ENCODE measurements at places on chromosomes 6 and 20.

- peak; percentile 79 for DNase-seq
Measured at GRCh38 chr6:43509984-43510826, at the start of gene LRRC73. TSS of gene LRRC73 (minus strand) at chr6:43510346. CDS start at chr6:43509785, 561 bp downstream.

- DNase-seq, result no peak
Measured at GRCh38 chr20:38246357-38247165, 14.0 kb downstream of the KIAA1755 start.

DNA sequence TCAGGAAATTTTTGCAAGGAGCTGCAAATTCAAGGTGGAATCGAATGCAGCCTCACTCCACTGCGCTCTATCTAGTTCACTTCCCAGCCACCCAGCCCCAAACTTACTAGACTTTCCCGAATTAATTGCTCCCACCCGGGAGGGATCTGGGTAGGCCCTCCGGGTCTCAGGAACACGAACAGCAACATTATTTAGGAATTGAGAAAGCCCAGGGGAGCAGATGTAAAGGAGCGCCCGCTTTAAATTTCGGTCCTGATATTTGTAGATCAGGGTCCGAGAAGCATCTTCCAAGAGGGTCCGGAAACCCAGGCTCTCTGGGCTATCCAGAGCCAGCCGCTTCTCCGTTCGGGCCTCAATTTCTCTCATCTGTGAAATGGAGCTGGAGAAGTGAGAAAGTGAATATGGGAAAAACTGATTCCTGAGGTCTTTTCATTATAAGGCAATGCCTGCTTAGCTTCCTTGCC, 490 bp upstream of the ID1 start:
- no peak for DNase-seq

DNA sequence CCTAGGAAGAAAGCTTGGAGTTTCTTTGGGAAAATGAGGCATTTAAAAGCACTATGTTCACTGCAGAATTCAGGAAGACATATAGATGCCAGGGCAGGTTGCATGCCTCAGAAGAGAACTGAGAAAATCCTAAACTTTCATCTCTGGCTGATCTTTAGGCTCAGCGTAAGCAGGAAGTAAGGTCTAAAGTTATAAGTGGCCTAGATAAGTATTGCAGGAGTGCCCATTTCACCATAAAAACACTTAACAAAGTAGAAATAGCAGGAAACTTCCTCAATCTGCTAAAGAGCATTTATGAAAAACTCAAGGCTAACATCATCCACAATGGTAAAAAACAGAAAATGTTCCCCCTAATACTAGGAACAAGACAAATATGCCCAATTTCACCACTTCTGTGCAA, 320.3 kb downstream of the BMP2 start:
- DNase-seq, result no peak

- DNase-seq, result peak; percentile 19
Measured at GRCh38 chr20:49132995-49133478, 55.1 kb downstream of the STAU1 start.

- DNase-seq, result no peak
Measured at GRCh38 chr20:22966787-22967464, 68.2 kb upstream of the SSTR4 start.

DNA sequence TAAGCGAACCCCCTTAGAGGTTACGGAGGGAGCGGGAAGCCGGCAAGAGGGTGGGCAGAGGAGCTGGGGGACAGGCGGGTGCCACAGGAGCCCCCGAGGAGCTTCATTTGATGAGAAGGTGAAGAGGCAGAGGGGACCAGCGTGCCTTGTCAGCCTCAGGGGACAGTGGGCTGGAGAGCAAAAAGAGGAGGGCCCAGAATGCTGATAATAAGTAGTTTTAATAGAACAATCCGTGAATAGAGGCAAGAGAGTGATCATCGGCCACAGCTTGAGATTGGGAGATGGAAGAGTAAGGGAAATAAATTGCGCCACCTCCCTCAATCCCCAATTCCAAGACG, 1.3 kb downstream of the COL19A1 start:
- no peak for DNase-seq

GRCh38 chr20:64083378-64083803, 807 bp downstream of the LKAAEAR1 start:
- peak; percentile 74 for DNase-seq

- peak; percentile 79 for DNase-seq
Measured at GRCh38 chr6:73452107-73452461, at the start of gene CGAS. TSS of gene CGAS (minus strand) at chr6:73452297. CDS start at chr6:73452181, 116 bp downstream.

DNA sequence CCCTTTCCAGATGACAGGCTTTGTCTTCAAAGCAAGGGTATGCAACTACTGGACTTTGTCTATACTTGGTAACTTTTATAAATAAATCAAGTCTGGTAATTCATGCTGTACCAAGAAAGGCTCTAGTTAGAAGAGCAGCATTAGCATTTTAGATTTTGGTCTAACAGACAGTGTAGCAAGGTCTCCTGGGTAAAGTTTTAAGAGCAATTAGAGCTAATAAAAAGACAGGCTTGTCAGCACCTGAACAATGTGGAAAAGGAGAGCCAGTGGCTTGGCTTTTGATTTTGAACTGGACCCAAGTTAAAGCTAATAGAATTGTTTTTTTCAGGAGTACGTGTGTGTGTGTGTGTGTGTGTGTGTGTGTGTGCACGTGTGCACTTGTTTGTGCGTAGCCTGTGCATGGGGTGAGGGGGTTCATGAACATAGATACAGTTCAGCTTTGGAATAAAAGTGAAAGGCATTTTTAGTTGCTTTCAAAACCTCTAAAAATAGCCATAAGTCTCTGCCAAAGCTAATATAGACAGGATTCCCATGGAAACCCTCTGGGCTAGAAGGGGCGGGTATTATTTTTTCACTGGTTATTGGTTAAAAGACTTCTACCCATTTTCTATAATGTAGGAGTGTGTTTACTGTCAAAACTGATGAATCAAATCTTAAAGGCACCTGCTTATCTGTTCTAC, 138.4 kb downstream of the KCNQ5 start:
- DNase-seq, result no peak

DNA sequence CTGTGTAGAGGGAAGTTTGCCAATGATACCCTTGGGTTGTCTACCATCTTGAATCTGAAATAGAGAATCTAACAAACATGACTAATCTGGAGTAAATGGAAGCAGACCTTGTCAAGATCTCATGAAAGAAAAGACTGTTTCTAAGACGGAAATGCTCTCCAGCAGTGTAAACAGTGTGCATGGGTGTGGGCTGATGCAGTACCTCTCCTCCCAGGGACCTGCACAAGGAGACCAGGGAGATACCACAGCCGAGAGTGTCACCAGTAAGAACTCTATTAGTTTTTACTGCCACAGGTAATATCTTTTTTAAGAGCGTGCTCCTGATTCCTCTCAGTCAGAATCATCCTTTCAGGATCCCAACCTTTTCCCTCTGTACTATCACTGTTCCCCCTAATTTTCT, 513.3 kb upstream of the SOX4 start:
- no peak for DNase-seq

All from stimulated activated CD4-positive, alpha-beta T cell treated with anti-CD3 and anti-CD28 coated beads, Interleukin-4, amount 100 ng/mL, for 24 hours (primary cell).